Aorta (tissue), 5 donors: ENCODE measurements at places on chromosomes 4 and X. TPM values are rescaled to one million over a fixed set of nuclear protein-coding genes. Genes with fewer than 3 reads are reported as not detected.

Gene FRG2
- not detected for total RNA-seq

Gene GPM6B
- 16.6 TPM for total RNA-seq

DNA sequence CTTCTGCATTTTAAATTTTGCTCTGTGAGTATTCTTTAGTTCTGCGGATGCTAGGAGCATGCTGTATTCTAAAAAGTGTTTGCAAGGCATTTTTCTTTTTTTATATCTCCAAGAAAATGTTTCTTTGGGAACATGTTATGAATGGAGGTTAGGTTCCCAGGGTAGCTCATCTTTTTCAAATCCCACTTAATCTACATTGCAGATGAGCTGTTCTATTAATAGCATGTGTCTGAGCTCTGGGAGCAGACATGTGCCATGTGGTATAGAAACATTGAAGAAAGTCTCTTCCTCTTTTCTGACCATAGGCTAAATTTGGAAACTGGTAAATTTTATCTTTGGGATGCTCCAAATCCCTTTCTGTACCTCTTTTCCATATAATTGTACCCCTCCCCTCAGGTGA, 23.2 kb downstream of the DIAPH2 start:
- H3K27me3 ChIP-seq: no peaks in the 10 kb centered on the region
- no peak overlapping the region for H3K27ac ChIP-seq
- H3K4me3 ChIP-seq: no peak overlapping the region
- H3K36me3 ChIP-seq: no peaks in the 10 kb centered on the region

- H3K27me3 ChIP-seq: no peaks in the 10 kb centered on the region
- H3K27ac ChIP-seq: no peak overlapping the region
- H3K4me3 ChIP-seq: no peak overlapping the region
- no peak for DNase-seq
- no peaks in the 10 kb centered on the region for H3K36me3 ChIP-seq
Observed at GRCh38 chr4:61773655-61774245, 573.6 kb downstream of the ADGRL3 start.

Gene TLR1
- 18.1 TPM for total RNA-seq

- H3K4me1 ChIP-seq: no peaks in the 10 kb centered on the region
- no peak overlapping the region for H3K4me3 ChIP-seq
- no peaks in the 10 kb centered on the region for H3K36me3 ChIP-seq
- no peak overlapping the region for H3K27ac ChIP-seq
- no peak for DNase-seq
Observed at GRCh38 chr4:107733431-107733925, 13.4 kb upstream of the PAPSS1 start.

GRCh38 chrX:101642093-101642492, 17.6 kb downstream of the ARMCX2 start:
- H3K27ac ChIP-seq: no peak overlapping the region
- H3K36me3 ChIP-seq: no peaks in the 10 kb centered on the region
- DNase-seq: no peak
- H3K27me3 ChIP-seq: no peaks in the 10 kb centered on the region
- no peak overlapping the region for H3K4me3 ChIP-seq

DNA sequence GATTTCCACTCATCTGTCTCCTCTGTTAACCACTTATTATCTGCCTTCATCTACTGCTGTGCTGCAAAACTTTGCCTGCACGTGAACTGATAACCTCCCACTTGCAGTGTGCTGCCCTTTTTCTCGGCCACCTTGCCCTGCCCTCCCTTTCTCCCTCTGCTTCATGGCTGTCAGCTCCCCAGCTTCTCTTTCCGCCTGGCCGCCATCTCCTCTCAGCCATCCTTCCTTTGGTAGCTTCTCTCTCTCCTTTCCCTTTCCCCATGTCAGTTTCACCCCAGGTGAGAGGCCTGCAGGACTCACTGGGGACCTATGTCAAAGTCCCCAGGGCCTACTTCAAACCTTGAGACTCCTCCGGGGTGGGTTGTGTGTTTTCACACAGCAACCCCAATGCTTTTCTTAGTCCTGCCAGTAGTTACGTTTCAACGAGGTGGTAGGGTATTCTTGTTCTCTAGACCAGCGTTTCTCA, 6.6 kb downstream of the MSL3 start:
- DNase-seq: no peak
- peaks cover 6% of the 10 kb centered on the region for H3K36me3 ChIP-seq
- no peaks in the 10 kb centered on the region for H3K27me3 ChIP-seq

DNA sequence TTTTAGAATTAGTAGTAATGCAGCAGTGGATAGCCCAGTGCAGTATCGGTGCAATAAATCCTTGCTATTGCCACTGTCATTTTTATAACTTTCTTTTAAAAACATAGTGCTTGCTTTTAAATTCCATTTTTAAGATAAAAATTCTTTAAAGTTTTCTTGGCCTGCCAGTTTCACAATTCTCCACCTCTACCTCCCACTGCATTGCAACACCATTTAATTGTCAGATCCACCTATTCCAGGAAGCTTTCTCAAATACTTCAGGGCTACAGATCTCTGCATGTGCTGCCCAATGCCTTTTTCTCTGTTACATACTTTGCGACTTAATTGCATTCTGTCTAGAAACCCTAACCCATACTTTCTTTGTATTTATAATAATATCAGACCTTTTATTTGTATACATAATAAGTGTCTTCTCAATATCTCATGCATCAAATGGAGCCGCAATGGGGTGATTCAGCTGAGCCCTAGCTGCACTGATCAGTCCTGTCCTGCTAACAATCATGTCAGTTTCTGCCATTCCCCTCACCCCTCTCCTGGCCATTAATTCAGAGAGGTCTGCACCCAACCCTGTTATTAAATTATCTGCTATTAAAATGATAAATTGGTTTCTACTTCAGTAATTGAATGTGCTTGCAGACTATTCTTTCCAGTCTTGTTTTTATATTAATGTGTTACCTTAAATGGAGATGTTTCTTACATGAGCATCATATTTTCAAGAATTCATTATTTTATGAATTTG, 193.1 kb downstream of the SLIT2 start:
- no peak overlapping the region for H3K4me3 ChIP-seq
- H3K27ac ChIP-seq: no peak overlapping the region
- H3K4me1 ChIP-seq: no peaks in the 10 kb centered on the region
- H3K27me3 ChIP-seq: no peaks in the 10 kb centered on the region
- H3K36me3 ChIP-seq: no peaks in the 10 kb centered on the region

Gene SPANXA2
- total RNA-seq: not detected
